Adipocyte (in vitro differentiated cells): ENCODE measurements at places on chromosomes 1 and 21.

- no peak for DNase-seq
Observed at GRCh38 chr1:24077278-24077978, 34.5 kb downstream of the MYOM3 start.

DNA sequence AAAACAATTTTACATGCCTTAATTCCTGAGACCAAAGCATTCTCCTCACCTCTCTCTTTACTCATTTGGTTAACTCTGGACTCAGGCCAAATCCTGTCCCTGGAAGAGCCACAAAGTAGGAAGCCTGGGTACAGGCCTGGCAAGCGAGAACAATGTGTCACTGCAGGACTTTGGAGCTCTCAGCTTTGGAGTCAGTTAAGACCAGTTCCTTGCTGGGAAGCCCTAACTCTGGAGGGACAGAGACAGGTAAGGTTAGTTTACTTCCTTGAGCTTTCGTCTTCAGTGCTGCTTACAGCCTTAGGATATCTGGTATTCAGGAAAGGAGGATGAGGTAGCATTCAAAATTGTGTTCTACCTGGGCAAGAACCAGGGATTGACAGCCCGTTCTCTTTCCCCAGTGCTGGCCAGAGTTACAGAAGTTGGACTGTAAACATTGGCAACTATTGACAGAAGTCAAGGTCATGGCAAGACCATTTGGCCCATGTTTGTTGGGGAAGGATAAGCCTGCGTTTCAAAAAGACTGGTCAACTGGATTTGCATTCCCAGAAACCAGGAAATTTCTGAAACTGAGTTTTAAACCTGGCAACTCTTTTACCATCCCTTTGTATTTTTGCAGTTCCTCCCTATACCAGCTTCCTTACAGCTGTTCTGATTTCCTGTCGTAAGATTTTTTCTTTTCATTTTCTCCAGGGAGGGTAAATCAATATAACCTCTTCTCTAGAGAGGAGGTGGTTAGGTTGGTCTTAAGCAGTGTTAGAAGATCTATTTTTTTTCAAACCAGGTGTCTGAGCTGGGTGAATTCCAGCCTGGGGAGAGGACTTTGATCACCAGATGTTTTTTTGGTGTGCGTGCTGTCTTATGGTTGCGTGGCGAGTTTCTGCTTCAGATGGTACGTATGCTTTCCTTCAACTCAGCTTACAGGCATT is at the start of gene C4BPB:
Gene C4BPB, plus strand, starts transcription at position 160 of the 926 bp plus-strand sequence. Its CDS starts 672 bp downstream, at position 832.
- no peak for DNase-seq

DNA sequence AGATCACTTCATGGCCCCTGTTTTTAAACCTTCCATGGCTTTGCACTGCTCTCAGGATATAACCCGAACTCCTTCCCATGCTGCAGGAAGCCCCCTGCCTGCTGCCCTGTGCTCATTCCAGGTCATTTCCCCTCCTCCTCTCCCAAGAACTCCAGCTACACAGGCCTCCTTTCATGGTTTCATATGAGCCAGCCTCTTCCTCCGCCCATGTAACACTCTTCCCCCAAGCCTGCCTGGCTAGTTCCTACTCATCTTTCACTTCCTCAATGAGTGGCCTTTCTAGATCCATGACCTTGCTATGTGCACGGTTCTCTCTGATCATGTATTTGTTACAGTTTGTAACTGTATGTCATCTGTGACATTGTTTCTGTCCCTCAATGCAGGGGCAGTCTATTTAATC is 3.1 kb upstream of the NCF2 start:
- no peak for DNase-seq

DNA sequence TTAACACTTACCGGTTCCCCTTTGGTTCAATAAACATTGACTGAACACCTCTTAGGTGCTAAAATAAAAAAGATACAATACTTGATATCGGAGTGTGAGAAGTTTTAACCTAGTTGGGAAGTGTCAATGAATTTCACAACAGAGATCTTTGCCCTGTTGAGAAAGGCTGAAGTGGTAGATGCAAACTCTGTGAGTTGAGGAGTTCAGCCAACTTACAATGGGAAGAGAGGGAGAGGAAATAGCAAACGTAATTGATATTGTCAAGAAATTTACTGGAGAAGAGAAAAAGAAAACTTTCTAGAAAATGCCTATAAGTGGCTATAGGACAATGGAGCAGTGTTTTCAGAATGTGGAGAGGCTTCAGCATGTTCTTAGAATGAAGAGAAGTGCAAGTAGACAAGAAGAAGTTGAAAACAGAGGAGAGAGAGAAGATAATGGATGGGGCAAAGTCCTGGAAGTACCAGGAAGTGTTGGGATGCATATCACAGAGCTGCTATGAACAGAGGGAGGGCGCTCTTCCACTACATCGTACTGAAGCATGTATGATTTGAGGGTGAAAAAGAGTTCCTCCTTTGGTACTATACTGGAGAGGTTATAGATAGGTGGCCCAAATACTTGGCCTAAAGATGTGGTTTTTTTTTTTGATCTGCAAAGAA is 48.9 kb downstream of the MEF2D start:
- DNase-seq = no peak

GRCh38 chr1:52751589-52752483 is 25.6 kb downstream of the ZYG11B start:
- DNase-seq = no peak

GRCh38 chr1:36328713-36329112 is 5.3 kb upstream of the EVA1B start:
- no peak for DNase-seq

DNA sequence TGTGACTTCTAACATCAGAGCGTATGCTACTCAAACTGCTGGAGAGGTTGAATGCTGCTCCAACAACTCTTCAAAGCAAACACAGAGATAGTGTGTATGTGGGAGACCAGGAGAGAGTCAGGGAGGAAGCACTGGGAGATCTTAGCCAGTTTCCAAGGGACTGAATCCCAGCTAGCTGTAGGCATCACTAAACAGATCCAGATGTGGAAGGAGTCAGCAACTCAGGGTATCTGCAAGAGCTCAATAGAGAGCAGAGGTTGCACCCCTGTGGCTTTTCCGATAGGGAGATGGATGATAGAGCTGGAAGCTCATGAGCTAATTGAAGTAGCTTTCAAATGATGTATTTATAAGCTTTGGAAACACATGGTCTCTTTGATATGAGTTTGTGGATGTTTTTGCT is 168.9 kb upstream of the HOOK1 start:
- peak; percentile 82 for DNase-seq

- DNase-seq = no peak
Observed at GRCh38 chr1:222095606-222096475, 354.0 kb upstream of the DUSP10 start.

GRCh38 chr1:89286549-89287180 is 14.0 kb upstream of the GBP5 start:
- peak; percentile 15 for DNase-seq

GRCh38 chr1:70204600-70204999 is 779 bp downstream of the LRRC40 start:
- DNase-seq = no peak

- no peak for DNase-seq
Observed at GRCh38 chr21:45060675-45061311, 13.6 kb upstream of the ADARB1 start.

DNA sequence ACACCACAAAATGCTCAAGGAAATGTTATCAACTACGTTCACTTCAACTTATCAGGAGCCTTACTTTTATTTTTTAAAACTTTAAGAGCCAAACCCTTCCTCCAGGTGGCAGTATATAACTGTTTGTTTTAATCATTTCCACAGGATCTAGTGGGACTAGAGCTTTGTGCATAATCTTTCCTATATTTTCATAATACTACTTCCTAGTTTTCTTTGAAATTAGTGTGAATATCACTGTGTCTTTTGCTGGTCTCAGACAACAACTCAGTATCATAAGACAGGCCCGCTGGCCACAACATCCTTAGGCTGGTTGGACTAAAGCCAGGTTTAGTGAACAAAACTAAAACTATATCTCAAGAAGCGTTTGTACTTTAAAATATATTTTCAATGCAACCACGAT is 145.5 kb downstream of the TIAM1 start:
- peak; percentile 89 for DNase-seq

DNA sequence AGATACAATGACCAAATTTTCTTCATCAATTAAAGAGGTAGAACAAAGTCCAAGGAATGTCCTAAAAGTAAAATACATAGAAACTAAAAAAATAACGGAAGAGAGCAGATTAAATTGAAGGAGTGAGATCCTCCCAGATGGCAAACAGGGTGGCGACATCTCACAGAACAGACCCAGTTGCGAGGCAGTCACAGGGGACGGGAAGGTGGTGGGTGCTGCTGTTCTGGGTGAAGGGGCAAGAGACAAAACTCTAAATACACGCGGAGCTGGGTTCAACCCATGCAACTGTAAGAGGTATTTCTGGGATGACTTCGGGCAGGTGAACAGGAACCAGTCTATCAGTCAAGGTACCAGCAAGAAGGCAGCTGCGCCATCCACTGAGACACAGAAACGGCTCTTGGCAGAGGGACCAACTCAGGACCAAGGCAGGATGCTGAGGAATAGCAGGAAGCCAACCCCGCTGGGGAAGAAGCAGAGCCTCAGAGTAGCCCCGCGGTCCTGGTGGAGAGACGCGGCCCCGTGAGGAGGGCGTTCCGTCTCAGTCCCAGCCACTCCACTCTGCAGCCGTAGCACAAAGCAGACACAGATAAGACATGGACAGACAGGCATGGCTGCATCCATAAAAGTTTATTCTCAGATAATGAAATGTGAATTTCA is 32.2 kb downstream of the WDR4 start:
- DNase-seq = no peak

DNA sequence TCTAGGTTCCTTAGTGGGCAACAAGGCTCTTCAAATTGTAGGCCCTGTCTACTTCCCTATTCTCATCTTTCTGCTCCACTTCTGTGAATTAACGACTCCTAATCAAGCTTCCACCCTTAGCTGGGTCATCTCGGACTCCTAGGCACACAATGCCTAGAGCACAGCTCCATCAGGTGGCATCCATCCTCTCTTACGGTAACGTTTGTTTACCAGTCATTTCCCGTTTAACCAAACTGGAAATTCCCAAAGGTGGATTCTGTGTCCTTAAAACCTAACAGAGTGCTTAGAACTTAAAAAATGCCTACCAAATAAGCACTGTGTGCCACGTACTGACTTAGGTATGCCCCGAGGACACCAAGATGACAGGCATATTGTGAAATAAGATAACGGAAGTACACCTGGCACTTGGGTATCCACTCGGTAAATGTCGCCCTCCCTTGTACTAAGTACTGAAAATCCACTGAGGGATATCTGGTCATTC is 1.5 kb downstream of the PARP1 start:
- DNase-seq = peak; percentile 38

DNA sequence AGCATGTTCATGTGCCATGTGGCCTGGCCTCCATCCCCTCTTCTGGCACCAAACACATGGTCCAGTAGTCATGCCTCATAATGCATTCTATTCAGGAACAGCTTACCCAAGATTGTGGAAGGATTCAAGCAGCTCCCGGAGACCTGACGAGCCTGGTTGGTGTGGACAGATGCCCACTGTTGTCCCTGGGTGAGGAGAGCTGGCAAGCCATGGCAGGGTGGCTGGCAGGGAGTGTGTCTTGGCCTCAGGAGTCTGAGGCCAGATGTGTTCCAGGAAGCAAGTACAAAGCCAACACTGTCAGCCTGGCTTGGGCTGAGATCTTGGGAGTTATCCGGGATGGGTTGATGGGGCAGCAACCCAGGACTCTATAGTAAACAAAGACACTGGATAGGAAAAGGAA is 7.3 kb upstream of the FABP3 start:
- no peak for DNase-seq

DNA sequence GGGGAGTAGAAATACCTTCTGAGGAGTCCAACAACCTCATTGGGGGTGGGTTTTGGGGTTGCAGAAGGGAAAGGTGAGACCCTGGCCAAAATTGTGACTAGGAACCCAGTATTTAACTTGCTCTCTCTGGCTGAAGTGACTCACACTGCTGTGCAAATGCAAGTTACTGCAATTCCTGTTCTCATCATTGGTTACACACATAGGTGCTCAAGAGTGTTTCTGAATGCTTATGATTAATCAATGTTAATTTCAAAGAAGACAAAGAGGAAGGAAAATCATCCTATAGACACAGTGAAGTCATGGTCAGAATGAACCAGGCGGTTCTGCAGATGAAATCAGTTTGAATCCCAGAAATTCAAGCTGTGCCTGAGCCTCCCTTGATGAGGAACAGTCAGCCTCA is 3.1 kb downstream of the ASCL5 start:
- DNase-seq = no peak

GRCh38 chr1:9634582-9634981 is 16.9 kb upstream of the PIK3CD start:
- no peak for DNase-seq

GRCh38 chr1:84570436-84571149 is 3.6 kb downstream of the CTBS start:
- DNase-seq = peak; percentile 15

GRCh38 chr1:3036447-3037280 is 15.4 kb downstream of the ACTRT2 start:
- no peak for DNase-seq

- DNase-seq = no peak
Observed at GRCh38 chr1:212701910-212702309, 2.3 kb upstream of the BATF3 start.

DNA sequence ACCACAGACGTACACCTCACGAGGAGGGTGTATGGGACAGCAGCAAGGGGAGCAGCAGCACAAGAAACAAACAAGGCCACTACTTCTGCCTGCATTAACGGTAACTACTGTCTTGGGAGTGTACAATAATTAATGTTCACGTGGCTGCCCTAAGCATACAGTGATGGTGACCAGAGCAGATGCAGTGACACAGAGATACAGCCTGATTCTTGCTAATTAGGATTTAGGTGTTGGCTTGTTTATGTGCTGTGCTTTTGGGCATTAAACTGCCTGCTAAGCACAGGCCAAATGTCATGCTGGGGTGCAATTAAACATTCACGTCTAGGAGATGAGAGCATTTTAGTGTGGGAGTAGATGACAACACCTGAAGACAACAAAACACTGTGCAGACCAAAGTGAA is 7.2 kb downstream of the ZNF669 start:
- no peak for DNase-seq

DNA sequence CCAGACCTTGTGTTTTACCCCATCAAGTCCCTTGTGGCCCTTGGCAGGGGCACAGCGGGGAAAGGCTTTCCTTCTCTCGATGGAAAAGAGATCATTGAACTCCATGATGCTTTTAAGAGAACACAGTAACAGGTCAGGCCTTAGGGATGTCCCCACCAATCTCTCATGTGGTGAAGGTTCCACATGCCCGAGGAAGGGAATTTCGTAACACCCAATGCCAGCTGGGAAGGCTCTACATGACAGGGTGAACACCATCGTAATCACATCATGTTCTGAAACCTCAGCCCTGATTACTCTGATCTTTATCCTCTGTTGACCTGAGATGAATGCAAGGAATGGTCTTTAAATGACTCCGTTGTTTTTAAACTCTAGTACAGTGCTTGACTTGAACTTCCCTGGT is 105.5 kb upstream of the SPAG17 start:
- no peak for DNase-seq

DNA sequence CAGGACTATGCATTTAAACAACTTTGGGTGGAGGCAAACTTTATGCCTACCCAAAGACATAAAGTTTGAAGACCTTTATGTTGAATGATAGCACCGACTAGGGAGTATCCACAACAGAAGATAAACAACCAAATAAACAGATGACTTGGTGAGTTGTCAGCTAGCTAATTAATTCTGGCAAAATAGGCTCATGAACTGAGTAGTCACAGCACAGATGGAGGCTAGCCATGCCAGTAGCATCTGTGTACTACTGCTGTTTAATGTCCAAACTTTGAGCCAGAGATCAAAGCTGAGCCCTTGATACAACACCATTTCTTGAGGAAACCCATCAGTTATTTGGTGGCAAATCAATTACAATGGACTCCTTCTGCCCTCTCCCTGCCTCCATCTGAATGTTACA is 40.3 kb upstream of the CCDC190 start:
- DNase-seq = no peak
